ENCODE measurements at places on chromosomes 12 and 14. TPM values are rescaled to one million over a fixed set of nuclear protein-coding genes. Genes with fewer than 3 reads are reported as not detected.
A peak's percentile ranks its signal among the peaks of the same experiment; 100 is the strongest.

DNA sequence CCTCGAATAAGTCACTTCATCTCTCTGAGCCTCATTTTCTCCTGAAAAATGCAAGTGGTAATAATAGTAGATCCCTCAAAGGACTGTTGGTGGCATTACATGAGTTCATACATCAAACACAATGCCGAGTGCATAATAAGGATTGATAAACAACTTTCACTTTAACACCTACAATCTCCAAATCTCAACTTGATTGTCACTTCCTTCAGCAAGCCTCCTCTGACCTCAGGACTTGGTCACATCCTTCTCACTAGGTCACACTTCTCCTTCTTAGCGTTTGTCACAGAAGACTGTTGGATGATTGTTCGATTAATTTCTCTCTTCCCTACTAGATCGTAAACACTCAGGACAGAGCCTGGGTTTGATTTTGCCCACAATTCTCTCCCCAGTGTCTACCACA lies 7.9 kb upstream of the PRKAB1 start:
- no peak for DNase-seq

GRCh38 chr14:79920180-79920692 lies 291.1 kb downstream of the DIO2 start:
- no peak for DNase-seq

GRCh38 chr12:1594006-1594260 lies 448 bp downstream of the FBXL14 start:
- DNase-seq: no peak

- no peak for DNase-seq
Measured at GRCh38 chr12:11596141-11596540, 53.3 kb upstream of the ETV6 start.

DNA sequence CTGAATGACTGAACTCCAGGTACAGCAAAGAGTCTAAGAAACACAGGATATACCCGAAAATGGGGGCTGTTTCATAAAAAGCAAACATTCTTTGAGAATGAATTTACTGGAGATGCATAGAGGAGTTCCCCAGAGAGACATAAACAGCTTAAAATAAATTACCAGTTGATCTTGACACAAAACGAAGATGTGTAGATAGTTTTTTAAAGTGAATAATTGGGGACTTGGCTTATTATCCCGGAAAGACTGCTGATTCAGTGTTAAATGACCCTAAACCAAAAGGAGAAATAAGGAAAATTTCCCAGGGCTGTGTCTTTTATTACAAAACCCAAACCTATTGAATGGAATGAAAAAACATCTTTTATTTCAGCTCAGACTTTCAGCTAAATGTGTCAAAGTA lies 1052.8 kb upstream of the TMEM132C start:
- peak; percentile 3 for DNase-seq

- no peak for DNase-seq
Measured at GRCh38 chr14:103536693-103537092, 7.7 kb downstream of the TRMT61A start.

Gene EML5
- 0.86 TPM for total RNA-seq

DNA sequence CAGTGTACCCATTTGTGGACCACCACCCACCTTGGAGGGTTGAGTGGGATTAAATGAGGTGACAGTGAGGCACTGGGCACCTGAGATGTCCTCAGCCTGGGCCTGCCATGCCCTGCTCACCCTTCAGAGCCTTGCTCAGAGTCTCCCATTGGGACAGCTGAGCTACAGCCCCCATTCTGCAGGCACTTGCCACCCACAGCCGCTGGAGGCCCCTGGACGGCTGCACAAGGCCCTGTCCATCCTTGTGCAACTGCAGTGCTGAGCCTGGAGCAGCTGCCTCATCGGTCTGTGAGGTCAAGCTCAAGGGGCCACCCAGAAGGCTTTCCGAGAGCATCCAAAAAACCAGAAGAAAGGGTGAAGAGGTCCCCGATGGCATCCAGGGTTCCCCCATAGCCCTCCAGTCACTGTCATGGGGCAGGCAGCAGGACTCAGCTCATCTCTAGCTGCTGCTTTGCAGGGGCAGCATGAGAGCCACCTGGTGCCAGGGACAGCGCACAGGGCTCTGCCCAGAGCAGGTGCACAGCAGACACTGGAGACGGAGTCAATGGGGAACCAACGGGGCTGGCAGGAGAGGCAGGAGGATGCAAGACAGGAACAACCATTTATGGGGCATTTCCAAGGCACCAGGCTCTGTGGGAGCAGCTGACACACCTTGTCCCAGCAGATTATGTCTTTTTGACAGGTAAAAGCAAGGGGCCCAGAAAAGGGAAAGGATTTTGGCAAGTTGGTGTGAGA lies 84.6 kb downstream of the ARL6IP4 start:
- peak; percentile 33 for DNase-seq

GRCh38 chr12:30794591-30795409 lies 40.0 kb upstream of the CAPRIN2 start:
- peak; percentile 72 for DNase-seq

DNA sequence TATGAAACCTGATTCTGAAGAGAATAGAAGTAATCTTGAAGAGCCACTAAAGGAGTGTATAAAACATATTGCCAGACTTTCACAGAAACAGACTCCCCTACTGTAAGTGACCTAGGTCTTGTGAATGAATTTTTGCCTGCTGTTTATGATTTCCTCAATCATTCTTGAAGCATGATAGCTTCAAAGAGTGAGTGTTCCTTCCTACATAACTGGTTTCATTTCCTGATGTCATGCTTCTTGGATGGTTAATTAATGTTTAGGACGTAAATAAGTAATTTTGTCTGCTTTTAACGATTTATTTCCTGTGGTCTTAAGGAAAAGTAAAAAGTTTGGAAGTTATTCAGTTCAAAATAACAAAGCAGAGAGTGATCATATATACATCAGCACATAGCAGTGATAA lies 129.8 kb downstream of the PIK3C2G start:
- DNase-seq: no peak

DNA sequence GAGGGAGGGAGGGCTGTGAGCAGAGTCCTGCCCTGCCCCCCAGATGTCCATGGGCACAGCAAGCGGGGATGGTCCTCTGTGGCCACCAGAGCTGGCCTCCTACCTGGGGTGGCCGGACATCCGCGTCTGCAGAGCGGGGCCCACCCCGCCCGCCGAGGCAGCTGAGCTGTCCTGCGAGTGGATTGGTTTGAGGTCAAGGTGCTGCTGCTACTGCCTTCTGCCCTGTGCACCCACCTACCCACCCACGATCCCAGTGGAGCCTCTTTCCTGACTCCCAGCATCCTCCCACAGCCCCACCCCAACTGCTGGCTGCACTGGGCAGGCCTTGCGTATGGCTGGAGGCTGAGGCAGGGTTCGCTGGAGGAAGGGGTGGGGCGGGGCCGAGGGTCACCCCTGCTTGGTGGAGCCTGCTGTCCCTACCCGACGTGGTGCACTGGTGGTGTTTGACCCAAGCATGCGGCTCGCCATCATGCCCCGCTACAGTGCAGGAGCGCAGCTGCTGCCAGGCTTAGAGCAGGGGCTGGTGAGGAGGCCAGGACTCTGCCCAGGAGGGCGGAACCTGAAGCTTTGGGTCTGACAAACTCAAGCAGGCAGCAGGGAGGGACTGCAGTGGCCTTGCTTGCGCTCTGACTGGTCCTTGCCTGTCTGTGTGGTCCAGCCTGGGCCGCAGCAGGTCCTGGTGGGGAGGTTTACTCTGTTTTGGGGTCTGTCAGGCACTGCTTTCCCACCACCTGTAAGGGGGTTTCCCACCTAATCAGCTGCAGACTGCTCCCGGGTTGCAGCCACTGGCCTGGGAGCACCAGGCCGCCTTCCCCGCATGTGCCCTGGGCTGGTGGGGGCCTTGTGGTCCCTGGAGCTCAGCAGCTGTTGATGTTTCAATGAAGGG lies 23.7 kb downstream of the CEP170B start:
- DNase-seq: no peak

GRCh38 chr14:38278035-38278434 lies 22.1 kb upstream of the CLEC14A start:
- no peak for DNase-seq

DNA sequence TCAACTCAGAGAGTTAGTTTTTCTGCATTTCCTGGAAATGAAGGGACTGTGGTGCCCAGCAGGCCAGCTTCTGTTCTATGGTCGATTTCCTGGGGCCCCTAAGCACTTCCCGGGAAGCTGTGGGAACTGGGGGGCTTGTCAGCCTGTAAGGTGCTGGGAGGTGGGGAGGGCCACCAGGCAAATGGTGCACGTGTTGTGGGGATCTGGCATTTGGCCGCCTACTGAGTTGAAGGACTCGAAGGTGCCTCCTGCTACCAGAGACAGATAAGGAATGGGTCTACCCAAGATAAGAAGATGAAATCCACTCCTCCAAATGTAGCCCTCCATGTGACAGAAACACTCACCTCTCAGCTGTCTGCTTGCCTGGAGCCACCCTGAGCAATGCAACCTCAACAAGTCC lies 341.7 kb downstream of the DPF3 start:
- no peak for DNase-seq

DNA sequence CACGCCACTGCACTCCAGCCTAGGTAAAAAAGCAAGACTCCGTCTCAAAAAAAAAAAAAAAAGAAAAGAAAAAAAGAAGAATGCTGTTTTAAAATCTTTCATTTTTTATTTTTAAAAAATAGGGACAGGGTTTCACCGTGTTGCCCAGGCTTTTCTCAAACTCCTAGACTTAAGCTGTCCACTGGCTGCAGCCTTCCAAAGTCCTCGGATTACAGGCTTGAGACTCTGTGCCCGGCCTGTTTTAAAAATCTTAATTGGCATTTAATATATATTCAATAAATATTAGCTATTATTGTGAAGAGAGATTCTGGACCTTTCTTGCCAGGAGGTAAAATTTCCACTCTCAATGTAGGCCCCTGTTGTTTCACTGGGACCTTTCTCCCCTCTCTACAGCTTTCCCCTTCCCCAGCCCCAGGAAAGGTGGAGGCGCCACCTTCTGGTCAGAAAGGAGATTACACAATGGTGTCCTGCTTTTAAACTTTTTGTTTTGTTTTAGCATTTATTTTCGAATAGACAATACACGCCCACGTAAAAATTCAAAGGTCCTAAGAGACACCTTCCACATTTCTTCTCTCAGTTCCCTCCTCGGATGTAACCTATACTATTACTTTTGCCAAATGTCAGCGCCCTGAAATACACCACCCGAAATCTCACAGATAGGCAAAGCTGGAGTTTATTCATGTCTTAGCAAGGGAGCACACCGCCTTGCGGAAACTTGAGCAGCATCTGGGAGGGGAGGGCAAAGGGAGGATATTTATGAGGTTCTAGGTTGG lies 23.8 kb upstream of the PHC1 start:
- DNase-seq: peak; percentile 45
